GM10248 (cell line): ENCODE measurements at places on chromosomes 7 and 10.

GRCh38 chr10:102831322-102832071 lies 5.7 kb downstream of the CYP17A1 start:
- no peak for DNase-seq

DNA sequence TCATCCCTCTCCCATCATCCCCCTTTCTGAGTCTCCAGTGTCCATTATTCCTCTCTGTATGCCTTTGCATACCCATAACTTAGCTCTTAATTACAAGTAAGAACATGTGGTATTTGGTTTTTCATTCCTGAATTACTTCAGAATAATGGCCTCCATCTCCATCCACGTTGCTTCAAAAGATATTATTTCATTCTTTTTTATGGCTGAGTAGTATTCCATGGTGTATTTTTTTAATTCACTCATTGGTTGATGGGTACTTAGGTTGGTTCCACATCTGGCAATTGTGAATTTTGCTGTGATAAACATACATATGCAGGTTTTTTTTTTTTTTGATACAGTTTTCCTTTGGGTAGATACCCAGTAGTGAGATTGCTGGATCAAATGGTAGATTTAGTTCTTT lies 40.4 kb downstream of the CCSER2 start:
- DNase-seq = no peak

DNA sequence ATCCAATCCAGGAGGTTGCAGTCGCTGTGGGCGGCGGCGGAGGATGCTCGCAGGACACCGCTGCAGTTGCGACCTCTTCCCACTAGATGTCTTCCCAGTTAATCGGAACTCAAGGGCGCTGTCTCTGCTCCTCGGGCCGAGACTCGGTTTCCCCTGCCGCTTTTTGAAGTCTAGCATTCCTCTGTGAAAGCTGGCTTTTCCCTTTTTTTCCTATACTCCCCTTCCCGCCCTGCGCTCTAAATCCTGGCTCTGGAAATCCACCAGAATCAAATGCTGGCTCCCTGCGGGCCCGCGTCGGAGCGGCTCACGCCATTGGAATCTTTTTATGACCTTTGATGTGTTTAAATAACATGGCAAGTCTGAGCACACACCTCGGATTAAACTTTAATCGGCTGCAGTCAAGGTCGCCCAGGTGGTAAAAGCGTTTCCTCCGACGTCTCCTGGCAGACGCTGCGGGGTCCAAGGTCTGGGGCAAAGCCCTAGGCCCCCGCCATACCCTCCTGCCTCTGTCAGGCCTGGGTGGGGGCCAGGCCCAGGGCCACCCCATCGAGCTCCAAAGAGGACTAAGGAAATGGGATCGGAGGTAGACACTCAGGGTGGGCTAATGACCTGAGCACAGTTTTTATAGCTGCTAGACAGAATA lies 10.7 kb upstream of the HOXA13 start:
- DNase-seq = peak; percentile 72

GRCh38 chr7:47807756-47808155 lies 140.5 kb downstream of the PKD1L1 start:
- no peak for DNase-seq

GRCh38 chr7:111667488-111667887 lies 105.2 kb upstream of the IMMP2L start:
- DNase-seq = no peak

GRCh38 chr7:130877236-130877990 lies 143.4 kb upstream of the KLF14 start:
- no peak for DNase-seq
